ENCODE measurements at places on chromosomes 1 and 21. TPM values are rescaled to one million over a fixed set of nuclear protein-coding genes. Genes with fewer than 3 reads are reported as not detected.

NUP210L gene
- total RNA-seq = 0.05 TPM

CD1B gene
- total RNA-seq = not detected

CNIH3 gene
- total RNA-seq = 3.2 TPM

SPRR2A gene
- total RNA-seq = not detected

LORICRIN gene
- not detected for total RNA-seq

MFSD2A gene
- total RNA-seq = 1.8 TPM

ATP6V1G3 gene
- total RNA-seq = not detected

TDRD5 gene
- 0.12 TPM for total RNA-seq

VPS72 gene
- 110 TPM for total RNA-seq
